Stimulated activated CD8-positive, alpha-beta memory T cell treated with anti-CD3 and anti-CD28 coated beads, Interleukin-12 subunit alpha, Interleukin-12 subunit beta, amount 100 ng/mL, for 1 hour (primary cell): ENCODE measurements at places on chromosomes 12 and 14.

GRCh38 chr14:75234173-75235115, 44.2 kb upstream of the FOS start:
- DNase-seq = no peak

- peak; percentile 81 for DNase-seq
Observed at GRCh38 chr12:6953442-6954315, 2.5 kb downstream of the PTPN6 start.

DNA sequence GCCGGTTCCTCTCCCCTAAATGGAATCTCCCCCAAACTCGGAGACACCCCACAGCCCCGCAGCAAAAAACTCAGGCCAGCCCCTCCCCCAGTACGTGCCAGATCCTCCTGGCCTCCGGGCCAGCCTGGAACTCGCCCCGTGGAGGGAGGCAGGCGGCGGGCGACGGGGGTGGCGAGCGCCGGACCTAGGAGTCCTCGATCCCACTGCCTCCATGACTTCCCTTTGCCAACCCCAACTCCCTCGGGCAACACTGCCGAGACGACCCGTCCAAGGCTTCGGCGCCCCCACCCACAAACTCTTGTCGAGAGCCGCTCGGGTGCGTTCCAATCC, 400 bp downstream of the ADCY6 start:
- no peak for DNase-seq

DNA sequence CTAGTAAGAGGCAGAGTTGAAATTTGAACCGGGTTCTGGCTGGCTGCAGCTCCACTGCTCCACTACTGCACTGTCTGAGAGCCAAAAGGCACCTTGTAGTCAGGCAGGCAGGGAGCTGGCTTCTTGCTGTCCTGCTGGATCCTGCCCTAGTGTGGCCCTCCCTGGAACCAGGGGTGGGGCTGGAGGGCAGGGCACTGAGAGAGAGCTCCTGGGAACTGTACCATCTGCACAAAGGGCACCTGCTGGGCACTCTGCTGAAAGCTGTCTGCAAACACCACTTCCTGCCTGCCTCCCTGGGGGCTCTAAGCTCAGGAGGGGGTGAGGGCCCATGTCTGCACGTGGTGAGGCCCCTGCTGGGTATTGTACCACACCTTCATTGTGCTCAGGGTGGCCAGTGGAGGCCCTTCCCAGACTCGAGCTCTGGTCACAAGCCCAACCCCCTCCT, 19.0 kb upstream of the TCL1B start:
- no peak for DNase-seq

DNA sequence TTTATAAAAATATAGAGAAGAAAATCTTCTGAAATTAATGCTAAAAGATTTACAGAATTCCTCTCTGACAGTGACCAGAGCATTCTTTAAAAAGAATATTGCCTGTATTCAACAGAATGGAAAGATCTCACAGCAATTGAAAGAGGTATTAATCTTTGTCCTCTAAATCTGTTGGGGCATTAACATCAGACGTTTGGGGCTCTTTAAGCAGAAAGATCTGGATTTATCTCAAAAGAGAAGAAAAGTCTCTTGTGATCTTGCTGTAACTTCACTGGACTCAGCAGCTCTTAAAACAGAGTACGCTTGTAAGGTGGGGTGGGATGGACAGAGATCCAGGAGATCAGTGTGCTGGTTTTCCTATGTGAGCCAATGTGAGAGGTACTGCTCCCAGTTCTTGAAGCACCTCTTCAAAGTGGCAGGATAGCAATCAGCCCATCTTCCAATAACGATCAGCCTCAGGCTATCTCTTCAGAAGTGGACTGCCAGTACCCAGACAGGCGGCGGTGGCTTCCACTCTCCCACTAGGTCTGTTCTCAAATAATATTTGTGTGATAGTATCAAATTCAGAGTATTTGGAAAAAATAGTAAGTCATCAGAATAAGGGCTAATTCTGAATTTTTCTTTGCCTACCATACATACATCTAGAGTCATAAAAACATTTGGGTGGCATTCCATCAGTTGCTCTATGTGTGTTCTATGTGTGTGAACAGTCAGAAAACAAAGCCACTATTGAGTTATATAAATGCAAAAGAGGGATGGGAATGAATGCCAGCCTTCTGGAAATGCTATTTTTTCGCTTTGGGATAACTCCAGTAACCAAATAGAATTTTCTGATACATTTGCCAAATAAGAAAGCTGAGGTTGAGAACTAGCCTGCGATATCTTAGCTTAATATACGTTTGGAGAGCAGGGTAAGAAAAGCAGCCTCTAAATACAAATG, 237.4 kb upstream of the RGS6 start:
- DNase-seq = no peak

DNA sequence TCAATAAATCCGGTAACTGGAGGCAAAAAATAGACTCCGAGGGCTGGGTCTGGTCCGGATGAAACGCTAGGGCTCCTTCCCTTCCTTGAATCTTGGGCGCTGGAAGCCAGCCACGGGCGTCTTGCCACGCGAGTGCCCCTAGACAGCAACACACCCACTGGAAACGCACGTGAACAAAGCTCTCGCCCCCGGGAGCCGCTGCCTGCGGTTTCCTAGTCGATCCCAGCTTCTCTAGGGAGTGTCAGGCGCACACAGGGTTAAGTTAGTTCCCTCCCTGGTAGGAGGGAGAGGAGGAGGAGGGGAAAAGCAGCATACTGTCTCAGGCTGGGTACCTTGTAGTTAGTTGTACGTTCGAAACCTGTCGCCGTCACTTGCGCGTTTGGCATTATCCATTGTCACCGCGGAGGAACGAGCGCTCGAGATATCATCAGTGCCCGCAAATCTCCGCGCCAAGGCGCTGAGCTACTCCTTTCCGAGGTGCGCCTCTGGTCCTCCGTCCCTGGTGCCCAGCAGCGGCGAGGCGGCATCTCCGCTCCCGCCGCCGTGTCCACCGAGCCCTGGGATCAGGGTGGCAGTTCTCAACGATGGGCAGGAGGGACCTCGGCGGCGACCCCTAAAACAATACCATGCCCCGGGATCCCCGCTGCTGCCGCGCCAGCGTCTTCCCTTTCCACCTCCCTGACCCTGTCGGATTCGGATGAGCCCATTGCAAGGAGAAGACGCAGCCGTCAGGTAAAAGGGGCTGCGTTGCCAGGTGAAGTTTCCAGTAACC, at the start of gene FLRT2:
Gene FLRT2, plus strand, starts transcription at position 342 of the 772 bp plus-strand sequence. CDS start 91,371 bp downstream, outside the sequence.
- no peak for DNase-seq

DNA sequence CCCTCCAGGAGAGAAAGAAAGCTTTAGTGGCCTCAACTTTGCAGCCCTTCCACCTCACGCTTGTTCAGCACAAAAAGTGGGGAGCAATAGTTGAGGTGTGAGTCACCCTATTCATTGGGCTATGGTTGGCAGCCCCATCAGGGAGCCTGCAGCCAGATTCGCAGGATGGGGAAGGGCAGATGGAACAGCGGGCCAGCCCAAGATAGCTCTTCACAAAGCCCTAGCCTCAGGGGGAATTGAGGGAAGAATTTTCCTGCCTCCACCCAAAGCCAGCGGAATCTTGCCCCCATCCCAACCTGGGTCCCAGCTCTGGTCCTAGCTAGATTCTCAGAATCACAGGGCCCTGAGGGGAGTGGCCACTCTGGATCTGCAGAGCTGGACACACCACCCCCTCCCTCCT, 3.6 kb upstream of the KRT5 start:
- DNase-seq = no peak

GRCh38 chr12:55702861-55703260, 4.8 kb downstream of the ITGA7 start:
- no peak for DNase-seq

- no peak for DNase-seq
Observed at GRCh38 chr12:121805171-121806008, 1.6 kb downstream of the SETD1B start.

GRCh38 chr12:53185582-53186153, 4.9 kb upstream of the CSAD start:
- no peak for DNase-seq

GRCh38 chr12:29783773-29784666, at the start of gene TMTC1:
TSS of gene TMTC1 (minus strand) at chr12:29783942. CDS start at chr12:29783751, 191 bp downstream.
- no peak for DNase-seq

DNA sequence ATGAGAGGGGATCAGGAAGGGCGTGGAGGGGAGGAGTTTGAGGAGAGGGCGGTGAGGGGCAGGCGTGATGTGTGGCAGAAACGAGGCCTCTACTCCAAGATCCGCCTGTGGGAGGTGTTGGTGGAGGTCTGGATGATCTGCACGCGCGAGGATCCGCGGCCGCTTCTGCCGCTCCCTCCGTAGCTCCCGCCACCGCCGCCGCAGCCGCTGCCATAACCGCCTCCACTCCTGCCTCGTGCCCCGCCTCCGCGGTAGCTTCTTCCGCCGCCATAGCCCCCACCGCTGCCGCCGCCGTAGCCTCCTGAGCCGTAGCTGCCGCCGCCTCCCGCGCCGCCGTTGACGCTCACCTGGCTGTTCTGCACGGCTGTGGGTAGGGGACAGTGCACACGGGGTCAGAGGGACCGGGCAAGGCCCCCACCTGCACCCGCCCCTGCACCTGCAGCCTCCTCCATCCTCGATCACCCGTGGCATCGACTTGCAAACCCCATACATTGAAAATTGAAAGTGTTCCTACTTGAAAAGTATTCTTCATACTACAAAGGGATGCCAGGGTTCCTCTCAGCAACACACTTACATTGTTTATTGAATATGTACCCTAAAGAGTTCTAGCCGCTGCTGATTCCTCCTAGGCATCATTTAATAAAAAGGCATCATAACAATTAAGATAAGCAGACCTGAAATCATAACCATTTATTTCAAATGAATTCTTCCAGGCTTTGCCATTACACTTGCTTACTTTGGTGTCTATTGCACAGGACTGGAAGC, 11.1 kb upstream of the KRT1 start:
- DNase-seq = no peak

DNA sequence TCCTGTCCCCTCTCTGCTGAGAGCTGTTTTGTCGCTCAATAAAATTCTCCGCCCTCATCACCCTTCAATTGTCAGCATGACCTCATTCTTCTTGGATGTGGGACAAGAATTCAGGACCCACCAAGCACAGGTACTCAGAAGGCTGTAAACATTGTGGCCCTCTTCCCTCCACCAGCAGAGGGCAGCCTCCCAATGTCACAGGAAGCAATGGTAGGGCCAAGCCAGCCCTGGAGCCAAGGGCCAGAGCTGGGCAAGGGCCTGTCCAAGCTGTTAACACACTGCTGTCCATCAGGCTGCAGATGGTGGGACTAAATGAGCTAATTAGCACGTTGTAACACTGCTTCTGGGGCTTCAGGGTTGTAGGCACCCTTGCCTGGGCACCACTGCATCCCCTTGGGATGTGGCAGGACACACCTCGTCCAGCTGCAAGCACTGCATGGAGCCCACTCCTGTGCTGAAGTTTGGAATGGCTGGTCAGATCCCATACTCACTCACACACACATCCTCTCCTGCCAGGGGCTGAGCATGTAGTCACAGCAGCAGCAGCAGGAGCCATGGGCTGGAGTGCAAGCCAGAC, 62.7 kb upstream of the HECTD1 start:
- no peak for DNase-seq

DNA sequence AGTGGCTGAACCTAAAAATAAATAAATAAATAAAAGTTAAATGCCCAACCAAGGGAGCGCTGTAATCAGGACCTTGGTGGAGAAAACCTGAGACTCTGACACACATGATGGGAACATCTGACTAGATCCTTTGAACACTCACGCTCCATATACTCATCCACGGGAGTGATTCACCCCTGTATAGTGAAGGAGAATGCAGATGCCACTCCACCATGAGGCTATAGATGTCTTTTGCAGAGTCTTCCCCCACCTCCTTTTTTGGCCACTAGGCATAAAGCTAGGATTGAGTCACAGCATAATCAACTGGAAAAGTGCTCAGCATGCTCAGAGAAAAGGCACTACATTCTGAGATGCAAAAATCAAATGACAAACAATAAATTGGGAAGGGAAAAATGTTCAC, 19.0 kb downstream of the ADAM20 start:
- DNase-seq = no peak

- DNase-seq = no peak
Observed at GRCh38 chr14:99802301-99803105, 9.3 kb downstream of the EML1 start.

DNA sequence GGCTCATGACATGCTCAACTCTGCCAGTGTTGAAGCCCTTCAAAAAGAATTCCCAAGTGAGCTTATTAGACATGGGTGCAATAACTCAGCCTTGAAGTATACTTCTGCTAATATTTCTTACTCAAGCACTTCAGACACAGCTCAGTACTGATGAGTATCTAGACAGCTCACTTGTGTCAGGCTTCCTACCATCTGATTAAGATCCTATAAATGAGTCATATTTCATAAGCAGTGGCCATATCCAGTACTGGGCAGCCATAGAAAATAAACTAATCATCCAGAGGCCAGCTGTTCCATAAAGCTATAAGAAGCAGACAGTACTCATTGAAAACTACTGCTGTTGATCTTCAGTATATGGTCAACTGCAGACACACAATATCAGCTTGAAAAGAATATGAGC, 12.9 kb downstream of the FSCB start:
- DNase-seq = no peak

DNA sequence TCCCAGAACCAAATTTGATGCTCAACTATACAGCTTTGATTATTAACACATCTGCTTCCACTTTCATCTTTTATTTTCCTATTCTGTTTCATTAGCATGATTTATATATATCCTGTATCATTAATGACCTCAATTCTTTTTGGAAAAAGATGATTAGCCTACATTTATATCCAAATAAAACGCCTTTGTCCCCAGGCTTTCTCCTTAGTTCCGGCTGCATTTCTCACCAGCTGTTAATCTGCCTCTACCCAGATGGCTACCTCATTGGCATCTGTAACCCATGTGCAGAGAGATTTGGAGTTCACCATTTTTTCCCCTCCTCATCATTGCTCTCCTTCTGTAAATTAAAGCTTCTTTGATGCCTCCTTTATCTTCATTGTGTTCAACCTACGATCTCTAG, 336.8 kb upstream of the RGS6 start:
- DNase-seq = no peak

DNA sequence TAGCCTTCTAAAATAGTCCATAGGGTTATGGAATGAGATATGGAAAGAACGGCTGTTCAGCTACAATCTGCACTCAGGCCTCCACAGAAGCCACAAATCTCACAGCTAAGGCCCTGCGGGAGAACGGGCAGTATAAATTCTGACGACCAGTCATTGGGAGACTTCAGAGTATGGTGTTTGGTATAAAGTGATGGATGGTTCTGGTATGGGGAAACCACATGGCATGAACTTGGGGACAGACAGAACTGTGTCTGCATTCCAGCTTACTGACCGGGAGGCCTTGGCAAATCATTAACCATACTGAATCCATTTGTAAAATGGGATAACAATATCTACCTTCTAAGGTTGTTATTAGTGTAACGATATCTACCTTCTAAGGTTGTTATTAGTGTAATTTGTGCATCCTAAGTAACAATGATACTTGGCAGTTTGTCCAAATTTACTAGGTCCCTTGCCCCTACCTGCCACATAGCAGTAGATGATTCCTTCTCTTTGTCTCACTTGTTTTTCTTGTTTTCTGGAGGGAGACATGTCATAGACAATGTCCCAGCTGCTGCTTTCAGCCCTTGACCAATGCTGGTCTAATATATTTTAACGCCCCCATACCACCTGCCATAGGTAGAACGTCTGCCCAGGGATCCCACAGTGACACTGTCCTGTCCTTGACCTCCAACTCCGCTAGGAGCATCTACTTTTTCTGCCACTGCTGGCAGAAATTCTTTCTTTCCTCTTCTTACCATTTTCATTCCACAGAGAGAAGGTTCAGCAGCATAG, 6.8 kb downstream of the CDKL1 start:
- DNase-seq = no peak
